A549 (cell line): ENCODE measurements at places on chromosomes 1 and 21. TPM values are rescaled to one million over a fixed set of nuclear protein-coding genes. Genes with fewer than 3 reads are reported as not detected.

Gene B3GALT2
- not detected in 3 replicates for polyA plus RNA-seq

Gene PRAMEF1
- not detected in 3 replicates for polyA plus RNA-seq

Gene RGS18
- polyA plus RNA-seq = not detected in 3 replicates

Gene ALX3
- not detected in 3 replicates for polyA plus RNA-seq

Gene YY1AP1
- 33.5 to 34.2 TPM (median 33.8 TPM) in 3 replicates for polyA plus RNA-seq

Gene KCNN3
- polyA plus RNA-seq = 0.01 to 0.04 TPM in 2 of 3 replicates, not detected in the other
